ENCODE measurements at places on chromosomes 11 and 22.

DNA sequence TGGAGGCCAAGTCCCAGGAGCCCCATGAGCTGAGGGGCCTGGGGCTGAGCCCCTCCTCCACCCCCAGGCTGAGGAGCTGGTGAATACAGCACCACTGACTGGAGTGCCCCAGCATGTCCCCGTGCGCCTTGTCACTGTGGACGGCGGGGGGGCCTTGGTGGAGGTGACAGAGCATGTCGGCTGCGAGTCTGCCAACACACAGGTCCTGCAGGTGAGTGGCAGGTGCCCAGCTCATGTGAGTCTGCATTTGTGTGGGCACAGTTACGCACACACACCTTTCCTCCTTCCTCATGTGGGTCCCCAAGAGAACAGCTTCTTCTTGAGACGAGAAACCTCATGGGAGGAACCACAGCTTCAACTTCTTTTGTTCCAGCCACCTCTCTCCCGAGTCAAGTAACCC, 7.7 kb downstream of the TMEM132A start:
- DNase-seq, result no peak

DNA sequence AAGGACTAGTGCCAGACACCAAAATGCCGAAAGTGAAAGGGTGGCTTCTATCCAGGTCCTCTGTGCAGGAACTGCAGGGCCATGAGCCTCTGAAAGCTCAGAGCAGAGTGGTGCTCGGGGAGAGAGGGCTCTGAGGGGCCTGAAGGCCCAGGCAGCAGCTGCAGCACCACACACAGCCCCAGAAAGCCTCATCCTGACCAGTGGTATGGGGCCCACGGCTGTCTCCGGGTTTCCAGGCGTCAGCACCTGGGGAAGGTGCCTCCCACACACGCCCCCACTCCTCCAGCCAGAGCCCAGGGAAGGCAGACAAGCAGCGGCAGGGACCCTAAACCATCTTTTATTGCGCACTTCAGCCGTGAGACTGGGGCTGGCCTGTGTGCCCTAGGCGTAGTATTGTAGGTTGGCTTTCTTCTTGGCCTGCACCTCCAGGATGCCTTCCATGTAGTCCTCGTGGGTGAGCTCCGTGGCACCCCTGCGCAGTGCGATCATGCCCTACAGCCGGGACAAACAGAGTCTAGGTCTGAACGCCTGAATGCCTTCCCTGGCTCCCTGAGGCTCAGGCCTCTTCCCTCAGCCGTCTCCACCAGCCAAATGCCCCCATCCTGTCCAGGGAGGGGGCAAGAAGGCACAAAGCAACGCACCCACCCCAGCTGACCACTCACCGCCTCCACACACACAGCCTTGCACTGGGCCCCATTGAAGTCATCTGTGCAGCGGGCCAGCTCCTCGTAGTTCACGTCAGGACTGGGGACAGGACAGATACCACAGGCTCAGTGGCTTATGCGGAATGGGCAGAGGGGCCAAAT, 7.6 kb downstream of the PSMC3 start:
- no peak for DNase-seq

DNA sequence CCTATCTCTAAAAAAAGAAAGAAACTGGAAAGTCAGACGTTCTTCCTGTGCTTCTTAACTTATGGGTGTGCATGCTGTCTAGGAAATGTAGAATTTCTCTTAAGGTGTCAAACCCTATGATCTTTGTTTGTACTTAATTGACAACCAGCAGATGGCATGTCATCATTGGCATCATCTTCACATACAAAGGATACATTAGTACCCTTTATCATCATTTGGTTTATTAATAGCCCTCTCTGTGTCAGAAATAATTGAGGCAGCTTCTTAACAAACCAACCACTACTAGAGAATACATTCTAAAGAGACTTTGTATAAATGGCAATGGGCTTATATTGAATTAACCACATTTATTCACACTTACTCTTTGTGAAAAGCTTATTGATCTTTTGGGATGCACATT, 13.9 kb downstream of the SRPRA start:
- DNase-seq, result no peak

DNA sequence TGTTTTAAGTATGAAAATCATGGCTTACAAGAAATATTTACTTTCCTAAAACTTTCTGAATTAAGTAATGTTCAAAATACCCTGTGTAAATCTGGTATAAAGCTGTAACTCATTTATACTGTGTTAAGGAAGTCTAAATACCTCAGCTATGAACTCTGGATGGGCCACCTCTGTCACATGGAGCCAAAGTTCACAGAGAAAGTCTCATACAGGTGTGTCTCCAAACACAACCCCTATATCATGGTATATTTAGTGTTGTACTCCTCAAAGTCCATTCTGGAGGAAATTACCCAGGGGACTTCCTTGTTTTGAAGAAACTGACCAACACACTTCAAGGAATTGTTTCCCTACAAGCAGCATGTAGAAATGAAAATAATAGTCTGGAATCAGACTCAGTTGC, 909.2 kb upstream of the TENM4 start:
- DNase-seq, result no peak

GRCh38 chr11:131195661-131196517, 174.5 kb upstream of the NTM start:
- DNase-seq, result no peak

DNA sequence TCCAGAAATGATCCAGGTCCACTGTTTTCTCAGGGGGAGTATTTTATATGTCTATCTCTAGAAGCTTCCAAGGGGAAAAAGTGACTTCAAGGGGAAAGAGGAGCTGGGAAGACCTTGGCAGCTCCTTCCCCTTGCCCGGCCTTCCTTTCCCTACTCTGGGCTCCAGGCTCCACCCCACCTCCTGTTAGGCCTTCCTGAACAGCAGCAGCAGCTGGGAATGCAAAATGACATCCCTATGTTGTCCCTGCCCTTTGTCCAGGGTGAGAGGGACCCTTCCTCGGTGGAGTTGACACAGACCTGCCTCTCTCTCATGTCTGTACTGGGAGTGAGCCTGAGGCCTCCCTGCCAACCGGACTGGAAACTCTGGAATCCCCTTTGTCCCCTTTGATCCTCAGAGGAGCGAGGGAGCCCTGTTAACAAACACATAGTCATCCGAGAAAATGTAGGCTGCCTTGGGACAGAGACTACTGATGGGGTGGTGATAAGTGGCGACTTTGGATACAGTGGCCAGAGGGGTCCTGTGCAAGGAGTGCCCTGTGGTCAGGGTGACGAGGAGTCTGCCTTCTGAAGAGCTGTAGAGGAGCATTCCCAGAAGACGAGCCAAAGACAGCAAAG, 9.0 kb upstream of the MALAT1 start:
- no peak for DNase-seq

GRCh38 chr11:70916351-70916750, 336.0 kb downstream of the SHANK2 start:
- DNase-seq, result no peak

DNA sequence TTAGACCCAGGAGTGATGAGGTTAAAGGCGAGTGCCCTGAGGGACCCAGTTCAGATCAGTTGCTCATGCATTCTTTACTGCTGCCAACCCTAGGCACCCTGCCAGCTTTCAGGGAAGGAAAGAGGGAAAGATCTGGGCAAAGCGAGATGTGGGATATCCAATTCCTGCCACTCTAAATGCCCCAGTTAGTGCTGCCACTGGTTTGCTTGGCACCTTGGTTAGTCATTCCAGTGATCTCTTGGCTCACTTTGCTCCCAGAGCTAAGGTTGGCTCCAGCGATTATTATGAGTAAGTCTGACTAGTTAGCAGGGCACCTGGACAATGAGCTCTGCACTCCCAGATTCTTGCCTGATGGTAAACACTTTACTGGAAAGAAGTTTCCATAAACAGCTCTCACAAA, 85.0 kb downstream of the INSC start:
- peak; percentile 52 for DNase-seq

GRCh38 chr11:116694349-116694725, 78.5 kb downstream of the BUD13 start:
- no peak for DNase-seq

DNA sequence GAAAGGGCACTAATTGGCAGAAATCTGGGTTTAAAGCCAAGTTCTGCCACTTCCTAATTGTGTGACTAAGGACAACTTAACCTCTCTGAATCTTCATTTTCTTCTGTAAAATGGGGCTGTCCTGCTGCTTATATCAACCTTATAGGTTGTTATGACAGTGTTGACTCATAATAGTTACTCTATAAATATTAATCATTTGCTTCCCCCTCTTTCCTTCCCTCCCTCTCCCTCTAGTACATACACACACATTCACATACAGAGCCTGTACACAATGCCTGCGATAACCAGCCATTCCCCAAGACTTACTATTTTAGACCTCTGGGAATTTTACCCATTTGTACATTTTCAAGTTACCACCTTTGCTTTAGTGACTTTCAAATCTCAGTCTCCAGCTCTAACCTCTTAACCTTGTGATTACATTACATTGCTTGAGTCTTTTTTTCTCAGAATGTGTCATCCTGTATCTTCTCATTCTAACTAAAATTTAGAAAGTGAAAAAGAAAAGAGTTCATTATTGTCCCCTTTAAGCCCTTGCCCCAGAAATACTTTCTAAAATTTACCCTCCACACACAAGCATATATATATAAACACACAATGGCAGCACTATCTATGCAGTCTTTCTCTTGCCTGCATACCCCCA, 31.9 kb downstream of the GDPD4 start:
- no peak for DNase-seq

GRCh38 chr11:57460022-57460757, at the start of gene RTN4RL2:
Gene RTN4RL2, plus strand, starts transcription at chr11:57460528. Its CDS starts 338 bp downstream, at chr11:57460866.
- DNase-seq, result peak; percentile 43

DNA sequence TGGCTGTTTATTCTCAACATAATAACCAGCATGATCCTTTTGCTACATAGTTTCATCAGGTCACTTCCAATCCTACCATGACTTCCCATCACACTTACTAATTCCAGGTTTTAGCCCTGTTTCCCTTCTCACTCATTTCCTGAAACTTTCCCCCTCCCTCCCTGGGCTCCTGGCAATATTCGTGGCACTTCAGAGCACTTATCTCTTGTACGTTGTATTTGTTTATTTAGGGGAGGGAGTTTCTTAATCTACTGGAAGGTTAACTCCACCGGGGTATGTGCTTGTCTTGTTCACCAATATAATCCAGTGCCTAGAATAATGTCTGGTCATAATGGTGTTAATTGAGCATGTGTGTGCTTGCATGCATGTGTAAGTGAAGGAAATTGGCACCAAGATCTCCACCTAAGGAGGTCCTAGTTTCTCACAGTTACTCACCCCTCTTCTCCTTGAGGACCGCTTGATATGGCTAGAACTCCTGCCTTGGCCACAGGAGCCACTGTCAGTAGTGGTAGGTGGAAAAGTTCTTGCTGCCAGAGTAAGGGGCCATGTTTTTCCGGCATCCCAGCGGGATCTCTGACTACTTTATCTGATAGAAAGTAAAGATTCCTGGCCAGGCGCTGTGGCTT, 11.7 kb downstream of the EIF3L start:
- no peak for DNase-seq

GRCh38 chr11:82865841-82866240, 34.4 kb downstream of the PRCP start:
- no peak for DNase-seq

DNA sequence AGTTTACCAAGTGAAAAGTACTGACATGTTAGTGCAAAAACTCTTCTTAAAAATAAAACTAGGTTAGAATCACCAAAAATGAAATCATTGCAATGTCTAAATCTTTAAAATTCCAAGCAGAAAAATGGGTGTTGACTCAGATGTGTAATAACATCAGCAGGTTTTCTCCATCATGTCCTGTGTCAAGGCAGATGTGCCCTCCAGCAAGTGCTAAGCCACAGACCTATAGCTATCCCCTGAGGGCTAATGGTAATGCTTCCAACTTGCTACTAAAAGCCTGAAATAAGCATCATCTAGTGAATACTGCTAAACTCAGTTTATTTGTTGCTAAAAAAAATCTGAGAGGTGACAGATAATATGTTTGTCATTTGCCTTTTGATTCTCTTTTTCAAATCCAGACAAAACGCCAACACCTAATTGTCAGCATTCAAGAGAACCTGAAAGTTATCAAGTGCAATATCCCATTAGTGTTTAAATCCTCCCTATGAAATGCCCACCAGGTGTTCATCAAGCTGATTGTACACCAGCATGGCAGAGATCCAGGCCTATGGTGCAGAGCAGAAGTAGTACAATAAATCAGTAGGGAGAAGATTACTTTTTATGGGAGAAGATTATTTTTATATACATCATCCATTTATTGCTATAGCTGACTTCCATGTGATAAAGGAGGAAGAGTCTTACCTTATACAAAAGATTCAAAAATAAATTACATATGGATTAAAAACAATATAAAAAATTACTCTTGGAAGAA, 55.1 kb upstream of the SYT9 start:
- no peak for DNase-seq

- DNase-seq, result no peak
Observed at GRCh38 chr11:116791002-116791812, 472 bp downstream of the APOA5 start.

DNA sequence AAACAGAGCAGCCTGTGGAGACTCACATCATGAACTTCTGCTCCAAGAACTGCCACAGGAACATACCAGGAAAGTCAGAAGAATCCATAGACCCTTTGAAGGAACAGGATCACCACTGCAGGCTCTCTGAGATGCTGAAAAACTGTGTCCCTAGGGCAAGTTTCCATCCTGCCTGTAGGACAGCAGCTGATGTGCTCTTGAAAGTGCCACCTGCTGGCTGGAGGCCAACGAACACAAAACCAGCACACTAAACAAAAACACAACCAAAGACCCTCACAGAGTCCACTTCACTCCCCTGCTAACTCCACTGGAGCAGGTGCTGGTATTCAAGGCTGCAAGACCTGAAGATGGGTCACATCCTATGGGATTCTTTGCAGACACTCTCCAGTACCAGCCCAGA, 12.0 kb upstream of the NXPE1 start:
- DNase-seq, result no peak

GRCh38 chr11:34262531-34263081, 95.2 kb downstream of the ABTB2 start:
- no peak for DNase-seq

- DNase-seq, result no peak
Observed at GRCh38 chr22:48802576-48802975, 1025.1 kb downstream of the BRD1 start.

DNA sequence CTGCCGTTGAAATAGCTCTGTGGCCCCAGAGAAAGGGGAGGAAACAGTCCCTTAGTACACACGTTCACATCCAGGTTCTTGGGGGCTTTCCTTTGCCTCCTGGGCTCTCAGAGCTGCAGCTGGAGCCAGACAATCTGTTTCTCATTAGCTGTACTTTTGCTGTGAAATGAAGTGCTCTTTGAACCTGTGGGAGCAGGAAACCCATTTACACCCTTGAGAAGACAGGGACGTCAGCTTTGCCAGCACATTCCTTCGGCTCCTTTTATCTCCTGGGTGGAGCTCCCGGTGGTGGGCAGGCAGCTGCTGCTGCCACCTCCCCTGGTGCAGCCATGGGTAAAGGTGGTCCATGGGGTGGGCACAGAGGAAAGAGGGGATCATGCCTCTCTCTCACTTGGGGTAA, 80.6 kb upstream of the TIMP3 start:
- no peak for DNase-seq

- no peak for DNase-seq
Observed at GRCh38 chr22:26114826-26115225, 54.4 kb upstream of the SEZ6L start.

- DNase-seq, result peak; percentile 18
Observed at GRCh38 chr11:124793466-124794278, 6.5 kb downstream of the MSANTD2 start.

Data from RCC 7860 (cell line).